Progenitor cell of endocrine pancreas (in vitro differentiated cells): ENCODE measurements at places on chromosomes 16 and 17.

DNA sequence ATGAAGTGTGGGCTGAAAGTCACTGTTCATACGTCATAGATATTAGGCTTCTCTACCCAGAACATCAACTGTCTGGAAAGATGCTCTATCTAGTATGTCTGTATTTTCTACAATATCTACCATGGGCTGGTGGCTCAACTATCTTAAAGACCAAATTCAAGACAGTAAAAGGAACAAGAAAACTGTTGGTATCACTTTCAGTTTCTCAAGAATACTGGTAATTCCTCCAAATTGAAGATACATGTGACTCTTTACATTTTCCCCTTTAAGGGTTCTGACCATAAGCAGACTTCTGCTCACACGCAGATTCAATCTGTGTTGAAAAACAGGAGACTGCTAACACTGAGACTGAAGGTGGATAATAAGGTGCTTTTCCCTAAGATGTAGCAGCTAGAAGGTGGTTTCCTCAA is 24.2 kb downstream of the XPO6 start:
- no peak for DNase-seq

- no peak for DNase-seq
Observed at GRCh38 chr16:21100447-21100846, 50.2 kb downstream of the DNAH3 start.

DNA sequence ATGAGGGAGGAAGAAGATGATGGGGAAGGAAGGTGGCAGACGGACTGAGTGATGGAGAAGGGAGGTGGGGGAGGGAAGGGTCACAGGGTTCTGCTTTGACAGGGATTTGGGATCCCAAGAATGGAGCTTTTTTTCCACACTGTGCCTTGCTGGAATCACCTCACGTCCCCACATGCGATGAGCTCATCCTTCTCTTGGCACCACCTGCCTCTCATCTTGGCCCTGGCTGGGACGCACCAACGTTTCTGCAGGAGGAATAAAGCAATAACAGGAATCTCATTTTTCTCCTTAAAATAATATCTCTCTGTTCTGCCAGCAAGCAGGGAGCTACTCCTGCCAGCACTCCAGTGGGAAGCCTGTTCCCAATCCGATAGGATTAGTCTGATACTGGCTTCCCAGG is 47.8 kb downstream of the MEOX1 start:
- no peak for DNase-seq

- DNase-seq: no peak
Observed at GRCh38 chr17:65058593-65058992, 2.1 kb upstream of the GNA13 start.

DNA sequence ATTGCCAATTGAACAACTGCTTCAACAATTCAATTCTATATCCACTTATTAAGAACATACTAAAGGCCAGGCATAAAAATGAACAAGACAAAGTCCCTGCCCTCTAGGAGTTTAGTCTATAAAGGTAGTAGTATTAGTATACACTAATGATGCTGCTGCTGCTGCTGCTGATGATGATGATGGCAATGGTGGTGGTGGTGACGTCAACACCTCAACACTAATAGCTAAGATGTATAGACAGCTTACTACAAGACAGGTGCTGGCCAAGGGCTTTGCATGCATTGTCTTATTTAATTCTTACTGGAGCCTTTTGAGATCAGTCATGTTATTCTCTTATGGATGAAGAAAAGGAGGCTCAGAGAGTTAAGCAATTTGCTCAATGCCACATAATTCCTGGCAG is 164.4 kb upstream of the ASIC2 start:
- no peak for DNase-seq

DNA sequence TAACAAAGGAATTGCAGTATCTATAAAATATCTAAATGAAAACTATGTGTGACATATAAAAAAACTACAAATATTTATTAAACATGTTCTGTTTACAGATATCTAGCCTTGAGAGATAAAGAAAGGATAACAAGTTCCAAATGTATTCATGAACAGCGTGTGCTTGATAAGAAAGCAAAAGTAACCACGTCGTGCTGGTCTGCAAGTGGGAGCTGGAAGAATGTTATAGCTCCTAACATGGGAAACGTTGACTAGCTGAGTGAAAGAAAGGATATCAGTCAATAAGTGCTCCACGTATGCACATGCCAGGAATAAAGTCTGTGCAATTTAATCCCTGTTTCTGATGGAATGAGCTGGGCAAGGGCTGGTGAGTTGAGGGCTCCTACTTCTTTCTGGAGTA is 71.2 kb upstream of the CDYL2 start:
- no peak for DNase-seq

GRCh38 chr16:55832773-55833691 is at the start of gene CES1:
TSS of gene CES1 (minus strand) at chr16:55833096. CDS start at chr16:55833055, 41 bp downstream.
- DNase-seq: no peak

DNA sequence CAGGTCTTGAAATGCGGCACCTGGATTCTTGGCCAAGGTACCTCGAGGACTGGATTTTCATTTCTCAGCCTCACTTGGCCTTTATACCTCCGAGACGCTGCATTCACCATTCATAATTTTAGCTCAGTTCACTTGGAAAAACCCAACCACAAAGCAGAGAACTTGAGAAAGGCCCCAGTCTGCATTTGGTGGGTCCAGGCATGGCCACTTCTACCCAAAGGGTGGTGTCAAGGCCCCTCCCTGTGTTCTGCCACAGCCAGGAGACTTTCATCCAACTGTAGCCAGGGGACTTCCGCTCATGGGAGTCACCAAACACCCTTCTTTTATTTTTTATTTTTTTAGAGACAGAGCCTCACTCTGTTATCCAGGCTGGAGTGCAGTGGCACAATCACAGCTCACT is 14.7 kb upstream of the TVP23A start:
- DNase-seq: no peak

GRCh38 chr16:75380870-75381269 is 52.4 kb downstream of the CFDP1 start:
- DNase-seq: no peak

- no peak for DNase-seq
Observed at GRCh38 chr17:37261286-37261685, 114.5 kb upstream of the C17orf78 start.

DNA sequence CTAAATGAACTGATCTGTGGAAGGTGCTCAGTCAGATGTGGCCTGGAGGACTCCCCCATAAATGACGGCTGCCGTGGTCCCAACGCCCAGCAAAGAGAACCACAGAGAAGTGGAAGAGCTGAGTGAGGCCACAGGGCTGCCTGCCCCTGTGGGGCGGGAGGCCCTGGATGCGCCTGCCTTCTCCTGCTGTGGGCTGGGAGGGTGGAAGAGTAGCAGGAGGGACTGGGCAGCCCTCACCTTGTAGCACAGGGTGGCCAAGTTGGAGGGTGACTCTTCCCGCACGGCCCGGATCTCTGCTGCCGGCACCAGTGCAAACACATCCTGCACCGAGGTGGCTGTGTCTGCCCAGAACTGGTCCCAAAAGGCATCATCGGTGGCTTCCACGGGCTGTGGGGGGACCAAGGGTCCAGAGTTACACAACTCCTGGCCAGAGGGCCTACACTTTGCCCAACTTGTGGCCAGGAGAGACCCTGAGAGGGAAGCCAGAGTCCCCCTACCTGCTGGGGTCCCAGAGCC is 8.3 kb downstream of the HID1 start:
- DNase-seq: no peak

- peak; percentile 35 for DNase-seq
Observed at GRCh38 chr17:50425682-50426471, at the start of gene ACSF2. TSS of gene ACSF2 (plus strand) at chr17:50426218. CDS start at chr17:50426262, 44 bp downstream.

DNA sequence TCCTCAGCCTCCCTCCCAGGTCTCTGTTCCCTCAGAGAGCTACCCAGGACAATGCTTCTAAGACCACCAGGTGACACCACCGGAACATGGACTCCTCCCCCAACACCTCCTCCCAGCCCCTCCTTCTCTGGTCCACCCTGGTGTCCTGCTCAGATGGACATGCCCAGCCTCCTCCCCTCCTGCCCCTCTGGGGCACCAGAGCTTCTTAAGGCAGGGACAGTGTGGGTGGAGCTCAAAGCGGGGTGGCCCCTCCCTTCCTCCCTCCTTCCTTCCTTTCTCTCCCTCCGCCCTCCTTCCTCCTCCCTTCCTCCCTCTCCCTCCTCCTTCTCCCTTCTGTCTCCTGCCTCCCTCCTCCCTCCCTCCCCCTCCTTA is 22.7 kb downstream of the TRPV3 start:
- DNase-seq: no peak

DNA sequence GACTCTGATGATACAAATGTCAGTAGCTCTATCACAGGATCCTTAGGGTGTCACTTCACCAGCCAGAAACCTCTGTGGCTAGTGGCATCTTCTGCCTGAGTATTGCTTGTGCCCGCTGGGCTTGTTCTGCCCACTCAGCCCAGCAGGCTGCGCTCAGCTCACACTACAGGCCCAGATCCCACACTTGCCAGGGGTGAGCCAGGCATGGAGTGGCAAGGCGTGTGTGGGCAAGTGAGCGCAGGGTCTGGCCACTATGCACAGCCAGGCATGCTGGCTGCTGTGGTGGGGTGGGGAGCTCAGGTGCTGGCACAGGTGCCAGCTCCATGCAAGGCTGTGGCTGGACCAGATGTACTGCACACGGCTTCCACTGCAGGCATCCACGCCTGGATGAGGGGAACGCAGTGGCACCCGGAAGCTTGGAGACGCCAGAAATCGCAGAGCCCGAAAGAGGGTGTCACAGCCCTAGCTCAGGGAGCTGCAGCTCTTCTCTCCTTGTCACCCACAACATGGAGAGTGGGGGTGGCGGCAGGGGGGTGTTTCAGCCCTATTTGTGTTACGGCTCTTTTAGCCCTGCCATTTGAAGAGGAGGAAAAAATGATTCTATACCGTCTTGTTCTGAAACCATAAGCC is 10.2 kb downstream of the CFAP97D1 start:
- no peak for DNase-seq

GRCh38 chr16:7090628-7091115 is 242.0 kb upstream of the RBFOX1 start:
- DNase-seq: no peak

- DNase-seq: no peak
Observed at GRCh38 chr17:76912421-76913164, 44.4 kb downstream of the MGAT5B start.

DNA sequence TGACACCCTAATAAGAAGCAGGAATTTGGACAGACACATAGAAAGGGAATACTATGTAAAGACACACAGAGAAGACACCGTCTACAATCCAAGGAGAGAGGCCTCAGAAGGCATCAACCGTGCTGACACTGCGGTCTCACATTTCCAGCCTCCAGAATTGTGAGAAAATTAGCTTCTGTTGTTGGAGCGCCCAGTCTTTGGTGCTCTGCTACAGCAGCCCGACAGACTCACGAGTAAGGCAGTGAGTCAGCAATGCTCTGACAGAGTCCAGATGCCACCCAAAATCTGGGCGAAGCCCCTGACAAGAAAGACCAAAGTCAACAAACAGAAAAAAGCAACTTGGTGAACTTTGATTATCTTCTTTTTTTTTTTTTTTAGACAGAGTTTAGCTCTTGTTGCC is 32.5 kb upstream of the RAI1 start:
- no peak for DNase-seq
